ENCODE measurements at places on chromosomes 6 and 20.

DNA sequence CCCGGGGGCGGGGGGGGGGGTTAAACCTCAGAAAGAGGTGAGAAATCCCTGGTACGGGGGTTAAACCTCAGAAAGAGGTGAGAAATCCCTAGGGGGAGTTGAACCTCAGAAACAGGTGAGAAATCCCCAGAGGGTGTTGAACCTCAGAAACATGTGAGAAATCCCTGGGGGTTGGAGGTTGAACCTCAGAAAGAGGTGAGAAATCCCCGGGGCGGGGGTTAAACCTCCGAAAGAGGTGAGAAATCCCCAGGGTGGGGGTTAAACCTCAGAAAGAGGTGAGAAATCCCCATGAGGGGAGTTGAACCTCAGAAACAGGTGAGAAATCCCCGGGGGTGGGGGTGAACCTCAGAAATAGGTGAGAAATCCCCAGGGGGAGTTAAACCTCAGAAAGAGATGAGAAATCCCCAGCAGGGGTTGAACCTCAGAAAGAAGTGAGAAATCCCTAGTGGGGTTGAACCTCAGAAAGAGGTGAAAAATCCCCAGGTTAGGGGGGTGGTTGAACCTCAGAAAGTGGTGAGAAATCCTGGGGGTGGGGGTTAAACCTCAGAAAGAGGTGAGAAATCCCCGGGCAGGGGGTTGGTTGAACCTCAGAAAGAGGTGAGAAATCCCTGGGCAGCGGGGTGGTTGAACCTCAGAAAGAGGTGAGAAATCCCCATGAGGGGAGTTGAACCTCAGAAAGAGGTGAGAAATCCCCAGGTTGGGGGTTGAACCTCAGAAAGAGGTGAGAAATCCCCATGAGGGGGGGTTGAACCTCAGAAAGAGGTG lies 87.4 kb downstream of the PLG start:
- DNase-seq = no peak

GRCh38 chr6:111725446-111726112 lies 119.9 kb upstream of the TRAF3IP2 start:
- no peak for DNase-seq

- DNase-seq = no peak
These were observed 53.3 kb downstream of the CNKSR3 start for GRCh38 chr6:154457046-154457713.

DNA sequence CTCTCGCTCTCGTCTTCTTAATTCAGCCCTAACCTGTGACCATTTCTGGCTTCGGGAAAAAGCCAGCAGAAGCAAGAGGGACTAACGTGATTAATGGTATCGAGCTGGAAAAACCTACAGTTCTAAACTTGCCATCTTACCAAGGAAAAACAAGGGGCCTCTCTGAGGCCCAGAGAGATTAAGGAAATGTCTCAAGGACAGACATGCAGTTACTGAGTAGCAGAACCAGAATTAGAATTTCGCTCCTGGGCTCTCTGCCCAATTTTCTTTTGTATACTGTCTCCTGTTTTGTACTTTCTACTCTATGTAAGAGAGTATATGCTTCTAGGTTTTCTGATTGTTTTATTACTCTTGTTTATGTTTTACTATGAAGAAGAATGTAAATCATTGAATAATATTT lies 67.8 kb upstream of the LTV1 start:
- DNase-seq = no peak

DNA sequence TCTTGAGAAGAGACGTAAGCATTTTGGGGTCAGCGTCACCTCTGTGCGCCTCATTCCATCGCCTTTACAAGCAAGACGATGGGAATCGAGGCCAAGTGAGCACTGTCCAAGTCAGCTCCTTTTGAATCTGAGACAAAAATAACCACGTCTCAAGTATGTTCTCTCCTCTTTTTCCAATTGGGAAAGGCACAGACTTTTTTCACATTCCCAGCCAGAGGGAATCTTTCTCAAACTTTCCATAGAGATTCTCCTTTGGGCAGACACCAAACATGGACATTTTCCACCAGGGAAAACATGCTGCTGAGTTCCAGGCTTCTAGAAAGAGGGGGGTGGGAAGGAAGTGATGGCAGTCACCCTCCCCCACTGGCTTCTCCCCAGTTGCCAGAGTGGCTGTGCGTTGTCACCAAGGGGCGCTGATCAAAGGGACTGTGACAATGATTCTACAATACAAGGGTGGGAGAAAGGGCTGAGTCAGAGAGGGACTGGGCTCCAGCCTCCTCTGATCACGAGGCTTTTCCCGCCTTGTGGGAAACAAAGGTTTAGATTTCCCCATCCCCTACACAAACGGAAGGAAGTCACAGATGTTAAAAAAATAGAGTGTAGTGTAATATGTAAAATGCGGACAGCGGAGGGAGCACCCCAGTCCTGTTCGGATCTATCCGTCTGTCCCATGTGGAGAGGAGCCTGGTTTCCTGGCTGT lies 281.9 kb upstream of the RNF24 start:
- no peak for DNase-seq

- DNase-seq = no peak
These were observed 277.9 kb upstream of the IRAK1BP1 start for GRCh38 chr6:78589436-78589835.

DNA sequence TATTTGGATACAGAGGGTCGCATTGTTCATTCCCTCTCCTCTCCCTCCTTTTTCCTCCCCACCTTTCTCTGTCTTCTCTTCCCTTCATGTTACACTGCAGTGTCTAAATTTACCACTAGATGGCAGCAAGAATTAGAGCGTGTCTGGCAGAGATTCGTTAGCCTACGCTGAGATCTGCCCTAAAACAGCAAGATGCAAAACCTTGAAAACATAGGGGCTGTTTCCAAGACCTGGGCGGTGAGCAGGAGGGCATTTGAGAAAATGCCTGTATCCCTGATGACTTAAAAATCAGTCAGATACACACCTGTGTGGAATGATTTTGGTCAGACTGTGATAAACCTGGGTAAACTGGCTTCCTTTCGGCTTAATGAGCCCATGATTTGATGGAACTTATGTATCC lies 101.5 kb upstream of the ISM1 start:
- DNase-seq = peak; percentile 39

DNA sequence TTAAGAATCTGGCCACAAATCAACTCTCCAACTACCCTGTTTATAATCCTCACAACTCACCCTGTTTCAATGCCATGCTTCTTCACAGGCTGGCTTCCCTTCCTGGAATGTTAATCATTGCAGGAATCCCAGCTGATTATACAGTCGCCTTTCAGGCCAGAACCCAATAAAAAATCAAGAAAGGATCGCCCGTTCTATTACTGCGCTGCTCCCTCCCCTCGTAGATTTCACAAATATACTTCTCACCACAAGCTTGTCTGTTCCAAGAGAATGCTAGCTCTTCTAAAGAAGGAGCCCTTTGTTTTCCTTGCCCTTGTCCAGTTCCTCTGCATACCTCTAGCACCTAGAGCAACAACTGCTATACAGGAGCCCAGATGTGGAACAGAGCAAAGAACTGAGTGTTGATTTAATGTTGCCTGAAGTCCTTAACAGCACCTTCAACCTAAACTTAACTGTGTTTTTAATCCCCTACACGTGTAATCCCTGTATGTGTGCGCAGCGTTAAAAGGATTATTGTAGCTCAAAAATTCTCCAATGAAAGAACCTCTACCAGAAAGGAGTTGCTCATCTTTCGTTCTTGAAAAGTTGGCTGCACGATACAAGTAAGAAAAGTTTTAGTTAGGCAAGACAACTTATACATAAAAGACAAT lies 988 bp downstream of the ECHDC1 start:
- DNase-seq = peak; percentile 55

DNA sequence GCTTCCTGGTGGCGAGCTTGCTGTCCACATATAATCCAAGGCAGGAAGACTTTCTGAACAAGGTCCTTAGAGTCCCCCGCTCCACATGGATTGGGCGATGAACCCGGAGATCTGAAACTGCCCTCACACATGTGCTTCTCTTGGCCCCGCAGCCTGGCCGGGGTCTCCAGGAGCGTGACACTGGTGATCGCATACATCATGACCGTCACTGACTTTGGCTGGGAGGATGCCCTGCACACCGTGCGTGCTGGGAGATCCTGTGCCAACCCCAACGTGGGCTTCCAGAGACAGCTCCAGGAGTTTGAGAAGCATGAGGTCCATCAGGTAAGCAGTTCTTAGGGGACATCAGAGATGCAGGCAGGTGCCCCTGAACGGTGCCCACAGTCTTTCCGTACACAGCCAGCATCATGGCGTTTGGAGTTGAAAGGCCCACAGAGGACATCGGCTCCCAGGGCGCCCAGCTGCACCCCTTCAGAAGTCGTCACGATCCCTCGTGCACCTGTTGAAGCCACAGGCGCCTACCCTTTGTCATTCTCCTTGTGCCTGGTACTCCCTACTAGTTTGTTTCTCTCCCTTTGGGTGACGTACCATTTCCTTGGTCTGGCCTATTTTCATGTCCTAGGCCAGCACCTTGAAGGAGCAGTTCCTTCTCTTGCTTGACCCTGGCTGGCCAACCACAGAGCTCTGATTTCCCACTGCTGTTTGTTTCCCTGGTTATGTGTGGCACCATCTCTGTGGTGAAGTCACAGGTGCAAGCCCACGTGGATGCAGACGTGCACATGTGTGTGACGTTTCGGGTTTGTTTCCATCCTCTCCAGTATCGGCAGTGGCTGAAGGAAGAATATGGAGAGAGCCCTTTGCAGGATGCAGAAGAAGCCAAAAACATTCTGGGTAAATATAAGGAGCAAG lies 43.3 kb upstream of the IRF4 start:
- DNase-seq = no peak

GRCh38 chr6:107564589-107564951 lies 74.7 kb downstream of the SOBP start:
- no peak for DNase-seq

Data from LoVo (cell line).